ENCODE measurements at places on chromosomes 3 and 15. TPM values are rescaled to one million over a fixed set of nuclear protein-coding genes. Genes with fewer than 3 reads are reported as not detected.
A peak's percentile ranks its signal among the peaks of the same experiment; 100 is the strongest.

DNA sequence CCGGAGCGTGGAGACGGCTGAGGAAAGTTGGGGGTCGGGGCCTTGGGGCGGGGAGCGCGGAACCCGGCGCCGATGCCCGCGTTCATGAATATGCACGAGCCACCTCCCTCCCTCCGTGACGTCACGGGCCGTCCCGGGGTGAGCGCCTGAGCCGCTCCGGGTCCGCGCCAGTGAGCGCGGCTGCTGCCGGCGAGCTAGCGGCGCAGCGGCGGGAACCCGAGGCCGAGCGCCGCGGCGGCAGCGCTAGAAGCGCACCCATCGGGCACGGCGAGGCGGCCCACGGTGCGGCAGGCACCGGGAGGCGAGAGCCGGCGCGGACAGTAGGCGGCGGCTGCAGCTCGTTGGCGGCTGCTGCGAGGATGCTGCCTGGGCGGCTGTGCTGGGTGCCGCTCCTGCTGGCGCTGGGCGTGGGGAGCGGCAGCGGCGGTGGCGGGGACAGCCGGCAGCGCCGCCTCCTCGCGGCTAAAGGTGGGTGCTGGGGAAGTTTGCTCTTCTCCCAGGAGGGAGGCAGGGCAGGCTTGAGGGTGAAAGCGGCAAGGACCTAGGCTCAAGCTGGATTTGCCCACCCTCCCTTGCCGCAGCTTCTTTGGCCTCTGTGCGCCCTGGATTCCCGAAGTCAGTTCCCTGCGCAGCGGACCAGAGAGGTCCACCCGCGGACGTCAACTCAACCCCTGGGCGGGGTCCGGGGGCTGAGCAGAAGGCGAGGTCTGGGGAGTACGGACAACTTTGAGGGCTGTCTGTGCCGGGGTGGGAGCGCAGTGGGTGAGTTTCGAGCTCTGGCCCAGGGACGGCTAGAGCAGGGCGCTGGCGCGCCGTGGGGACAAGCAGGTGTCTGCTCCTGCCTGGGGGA is at the start of gene CLSTN2:
Gene CLSTN2 (plus strand): TSS at position 170 of the 850 bp plus-strand sequence.
- H3K27ac ChIP-seq = no peak within 1 kb of the TSS
- DNase-seq = no peak
- peaks cover 5% of the 10 kb centered on the region for H3K36me3 ChIP-seq
- peaks cover 30% of the 10 kb centered on the region for H3K27me3 ChIP-seq
- no peak within 1 kb of the TSS for H3K4me3 ChIP-seq

The GNAT1 gene
- total RNA-seq = not detected

DNA sequence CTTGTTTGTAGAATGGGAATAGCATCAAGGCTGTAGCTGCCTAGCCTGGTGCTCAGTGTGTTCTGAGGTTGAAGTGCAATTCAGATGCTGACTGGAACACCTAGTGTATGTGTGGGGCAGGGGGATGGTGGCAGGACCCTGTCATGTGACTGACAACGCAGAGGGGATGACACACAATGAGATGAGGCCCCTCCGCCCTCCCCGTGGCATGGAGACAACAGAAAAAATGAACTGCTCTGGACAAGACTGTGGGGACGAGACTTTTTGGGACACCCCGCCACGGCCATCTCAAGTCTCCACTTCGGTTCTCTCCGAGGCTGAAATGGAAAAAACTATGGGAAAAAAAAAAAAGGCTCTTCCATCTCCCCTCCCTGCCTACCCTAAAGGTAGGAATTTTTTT is 10.4 kb upstream of the SEC13 start:
- no peak overlapping the region for H3K4me3 ChIP-seq
- H3K36me3 ChIP-seq = no peaks in the 10 kb centered on the region
- H3K27ac ChIP-seq = no peak overlapping the region
- H3K4me1 ChIP-seq = no peaks in the 10 kb centered on the region

DNA sequence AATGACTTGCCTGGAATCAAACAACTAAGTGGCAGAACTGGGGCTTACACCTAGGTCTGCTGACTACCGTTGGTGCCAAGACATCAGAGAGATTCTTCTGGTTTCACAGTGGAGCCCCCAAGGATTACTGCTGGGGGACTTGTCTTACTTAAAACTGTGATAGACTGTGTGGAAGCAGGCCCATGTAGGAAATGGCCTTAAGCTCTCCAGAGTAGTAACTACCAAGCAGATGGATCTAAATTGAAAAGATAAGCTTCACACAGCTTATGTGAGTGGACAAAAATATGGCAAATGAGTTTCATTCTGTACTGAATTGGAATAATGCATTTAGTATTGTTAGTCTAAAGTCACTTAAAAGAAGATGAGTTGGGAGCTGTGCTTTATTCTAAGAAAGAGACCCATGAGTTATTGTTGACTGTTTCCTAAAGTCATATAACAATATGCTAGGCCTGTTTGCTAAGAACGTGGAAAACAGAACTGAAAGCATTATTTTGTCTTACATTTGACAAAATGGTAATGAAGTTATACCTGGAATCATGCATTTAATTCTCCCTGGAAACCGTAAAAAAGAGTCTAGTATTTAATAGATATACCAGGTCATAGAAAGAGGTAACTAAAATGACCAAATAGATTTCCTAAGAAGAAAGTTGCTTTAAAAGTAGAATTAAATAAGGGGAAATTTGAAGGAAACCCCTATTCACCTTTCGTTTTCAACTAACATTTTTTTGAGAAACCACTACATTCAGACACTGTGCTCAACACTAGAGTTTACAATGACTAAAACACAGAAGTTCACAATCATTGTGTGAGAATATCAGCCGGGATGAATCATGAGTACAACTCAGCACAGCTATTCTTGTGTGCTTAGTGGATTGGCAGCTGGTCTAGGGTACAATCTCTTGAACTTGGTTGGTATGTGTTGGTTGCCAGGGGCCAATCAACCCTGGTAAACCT is 13.0 kb upstream of the MAPK6 start:
- DNase-seq = peak; percentile 48
- H3K27me3 ChIP-seq = no peaks in the 10 kb centered on the region

The PLCB2 gene
- total RNA-seq = 0.15 TPM

The TTC23 gene
- total RNA-seq = 15.1 TPM

DNA sequence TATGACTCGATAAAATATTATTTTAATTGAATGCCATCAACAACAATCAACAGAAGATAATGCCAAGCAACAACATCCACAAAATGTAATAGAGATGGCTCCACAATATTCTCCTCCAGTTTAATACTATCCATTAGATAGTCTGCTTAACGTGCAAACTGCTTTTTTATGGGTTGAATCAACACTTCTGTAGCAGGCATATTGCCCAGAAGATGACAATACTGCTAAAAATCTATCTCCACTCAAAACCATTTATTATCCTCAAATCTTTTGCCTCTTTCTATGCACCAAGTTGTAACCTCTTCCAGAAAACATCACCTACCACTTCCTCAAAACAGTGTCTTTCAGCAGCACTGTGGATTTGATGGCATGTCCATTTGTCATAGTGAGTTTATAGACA is 295.7 kb upstream of the LMCD1 start:
- no peak overlapping the region for H3K27ac ChIP-seq
- no peaks in the 10 kb centered on the region for H3K27me3 ChIP-seq
- H3K4me1 ChIP-seq = peaks cover 25% of the 10 kb centered on the region
- H3K4me3 ChIP-seq = no peak overlapping the region
- DNase-seq = no peak

The LRRC31 gene
- total RNA-seq = not detected

GRCh38 chr3:194673761-194674160 is 1.8 kb upstream of the LSG1 start:
- H3K4me3 ChIP-seq = no peak overlapping the region
- DNase-seq = no peak
- H3K27me3 ChIP-seq = no peaks in the 10 kb centered on the region
- H3K27ac ChIP-seq = no peak overlapping the region
- peaks cover 10% of the 10 kb centered on the region for H3K36me3 ChIP-seq
- peaks cover 22% of the 10 kb centered on the region for H3K4me1 ChIP-seq
